CD4-positive, alpha-beta T cell (primary cell): ENCODE measurements at places on chromosomes 3 and 15. TPM values are rescaled to one million over a fixed set of nuclear protein-coding genes. Genes with fewer than 3 reads are reported as not detected.

DNA sequence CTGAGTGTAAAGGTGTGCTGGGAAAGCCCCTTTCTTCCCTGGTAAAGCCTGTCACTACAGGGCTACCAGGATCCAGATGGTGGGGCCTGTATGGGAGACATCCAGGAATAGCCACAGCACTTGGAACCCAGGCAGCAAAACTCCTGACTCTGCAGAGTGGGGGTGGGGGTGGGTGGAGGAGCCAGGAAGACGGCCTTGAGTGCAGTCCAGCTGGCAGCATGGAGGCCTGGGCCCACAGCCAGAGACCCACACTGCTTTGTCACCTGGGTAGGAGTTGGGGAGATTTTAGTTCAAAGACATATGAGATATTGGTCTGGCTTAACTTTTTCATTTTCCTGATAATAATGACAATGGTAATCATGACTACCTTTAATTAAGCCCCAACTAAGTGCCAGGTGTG, 116.7 kb upstream of the MRPS22 start:
- H3K36me3 ChIP-seq, result no peaks in the 10 kb centered on the region
- H3K4me1 ChIP-seq, result no peaks in the 10 kb centered on the region
- no peak overlapping the region for H3K4me3 ChIP-seq
- no peak overlapping the region for H3K27ac ChIP-seq
- no peak for DNase-seq

- H3K36me3 ChIP-seq, result no peaks in the 10 kb centered on the region
- H3K27ac ChIP-seq, result no peak overlapping the region
- no peak overlapping the region for H3K4me3 ChIP-seq
- H3K4me1 ChIP-seq, result no peaks in the 10 kb centered on the region
- DNase-seq, result no peak
Observed at GRCh38 chr3:64563751-64564150, 124.0 kb downstream of the ADAMTS9 start.

The ZNF502 gene
- total RNA-seq, result 2.7 TPM

The SLC12A1 gene
- not detected for total RNA-seq

GRCh38 chr3:69367586-69367985, 18.3 kb downstream of the FRMD4B start:
- no peak for DNase-seq
- peaks cover 16% of the 10 kb centered on the region for H3K4me1 ChIP-seq
- H3K36me3 ChIP-seq, result no peaks in the 10 kb centered on the region
